ENCODE measurements at places on chromosomes 3 and 15.
A peak's percentile ranks its signal among the peaks of the same experiment; 100 is the strongest.

DNA sequence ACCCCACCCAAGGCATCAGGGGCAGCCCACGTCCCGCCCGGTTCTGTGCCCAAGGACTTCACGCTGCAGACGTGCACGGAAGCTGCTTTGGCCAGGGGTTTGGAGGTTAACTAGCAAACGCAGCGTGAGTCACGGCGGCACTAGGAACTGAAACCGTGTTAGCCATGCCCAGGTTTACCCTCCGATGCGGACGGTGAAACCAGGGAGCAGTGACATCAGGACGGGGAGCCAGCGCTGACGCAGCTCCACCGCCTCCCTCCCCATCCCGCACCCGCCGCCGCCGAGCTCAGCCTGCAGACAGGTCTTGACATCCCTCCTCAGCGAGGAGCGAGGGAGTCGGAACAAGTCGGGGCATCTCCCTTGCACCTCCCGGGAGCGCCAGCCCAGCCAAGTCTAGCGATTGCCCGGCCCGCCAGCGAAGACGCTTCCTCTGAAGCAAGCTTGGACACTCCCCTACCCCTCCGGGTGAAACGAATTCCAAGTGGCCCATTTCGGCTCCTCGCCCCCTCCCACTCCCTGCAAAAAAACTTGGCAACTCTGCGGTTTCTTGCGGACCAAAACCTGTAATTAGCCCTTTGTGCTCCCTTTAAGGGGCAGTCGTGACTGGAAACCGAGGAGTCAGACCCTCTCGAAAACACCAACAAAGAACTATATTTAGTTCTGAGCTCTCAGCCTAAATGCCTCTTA, 1.4 kb upstream of the RAP2B start:
- H3K27me3 ChIP-seq: no peaks in the 10 kb centered on the region
- H3K4me3 ChIP-seq: peak overlapping the region; percentile 97
- H3K4me1 ChIP-seq: peaks cover 49% of the 10 kb centered on the region
- peak; percentile 70 for DNase-seq
- H3K27ac ChIP-seq: peak overlapping the region; percentile 94

- no peak overlapping the region for H3K27ac ChIP-seq
- no peak overlapping the region for H3K4me3 ChIP-seq
- H3K4me1 ChIP-seq: no peaks in the 10 kb centered on the region
- DNase-seq: no peak
- no peaks in the 10 kb centered on the region for H3K27me3 ChIP-seq
These were observed 107.2 kb downstream of the SNRPN start for GRCh38 chr15:25061808-25062550.

- H3K27me3 ChIP-seq: no peaks in the 10 kb centered on the region
- no peak overlapping the region for H3K4me3 ChIP-seq
- H3K27ac ChIP-seq: no peak overlapping the region
- DNase-seq: no peak
- H3K36me3 ChIP-seq: peaks cover 45% of the 10 kb centered on the region
These were observed 54.5 kb upstream of the ACKR4 start for GRCh38 chr3:132542577-132542976.

DNA sequence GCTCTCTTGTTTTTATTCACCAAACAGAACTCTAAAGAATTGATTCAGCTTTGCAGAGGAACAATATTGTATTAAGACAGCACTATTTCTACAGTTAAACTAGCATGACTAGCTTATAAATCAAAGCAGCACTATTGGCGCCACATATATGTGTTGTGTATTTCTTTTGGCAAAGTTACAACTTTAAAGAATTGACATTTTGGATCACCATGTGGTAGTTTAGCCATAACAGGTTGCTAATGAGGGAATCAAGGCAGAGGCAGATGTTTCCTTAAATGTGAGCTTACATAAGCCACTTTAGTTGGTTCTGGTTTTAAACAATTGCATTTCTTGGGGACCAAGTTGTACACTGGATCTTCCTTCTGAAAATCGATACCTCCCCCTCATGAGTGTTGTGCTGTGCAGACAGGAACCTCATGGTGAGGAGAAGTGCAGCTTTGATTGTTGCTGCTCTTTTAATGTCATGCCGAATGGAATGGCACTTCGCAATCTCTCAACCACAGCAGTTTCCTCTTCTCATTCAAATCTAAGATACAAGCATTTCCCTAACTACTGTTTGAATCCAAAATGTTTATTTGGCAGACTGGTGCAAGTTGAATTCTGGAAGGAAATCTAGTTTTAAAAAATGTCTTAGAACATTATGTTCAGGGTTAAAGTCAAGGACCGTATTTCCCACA, 151.2 kb downstream of the MYRIP start:
- H3K4me1 ChIP-seq: peaks cover 48% of the 10 kb centered on the region
- H3K27ac ChIP-seq: peak overlapping the region; percentile 83
- no peak overlapping the region for H3K4me3 ChIP-seq

- no peaks in the 10 kb centered on the region for H3K36me3 ChIP-seq
- H3K27me3 ChIP-seq: no peaks in the 10 kb centered on the region
- peaks cover 46% of the 10 kb centered on the region for H3K4me1 ChIP-seq
- H3K27ac ChIP-seq: peak overlapping the region; percentile 93
- DNase-seq: peak; percentile 49
- peak overlapping the region; percentile 92 for H3K4me3 ChIP-seq
These were observed 483 bp downstream of the VPS13C start for GRCh38 chr15:62059816-62060112.

- DNase-seq: no peak
- no peak overlapping the region for H3K4me3 ChIP-seq
- no peaks in the 10 kb centered on the region for H3K4me1 ChIP-seq
- H3K27ac ChIP-seq: no peak overlapping the region
- H3K27me3 ChIP-seq: peaks cover 5% of the 10 kb centered on the region
These were observed 229.2 kb downstream of the ZNF621 start for GRCh38 chr3:40753951-40754350.

- H3K27ac ChIP-seq: no peak overlapping the region
- no peak for DNase-seq
- peaks cover 6% of the 10 kb centered on the region for H3K4me1 ChIP-seq
- H3K27me3 ChIP-seq: no peaks in the 10 kb centered on the region
- no peak overlapping the region for H3K4me3 ChIP-seq
These were observed 23.9 kb upstream of the XIRP1 start for GRCh38 chr3:39216176-39216790.

GRCh38 chr3:86785386-86785785, 205.6 kb downstream of the VGLL3 start:
- H3K36me3 ChIP-seq: no peaks in the 10 kb centered on the region
- no peaks in the 10 kb centered on the region for H3K27me3 ChIP-seq
- no peak for DNase-seq
- H3K4me3 ChIP-seq: no peak overlapping the region
- no peak overlapping the region for H3K27ac ChIP-seq
- H3K4me1 ChIP-seq: no peaks in the 10 kb centered on the region

GRCh38 chr3:171262431-171262830, 197.8 kb downstream of the TNIK start:
- H3K27me3 ChIP-seq: no peaks in the 10 kb centered on the region
- no peaks in the 10 kb centered on the region for H3K36me3 ChIP-seq
- no peak overlapping the region for H3K27ac ChIP-seq
- no peak overlapping the region for H3K4me3 ChIP-seq

- H3K36me3 ChIP-seq: no peaks in the 10 kb centered on the region
- DNase-seq: no peak
- H3K4me1 ChIP-seq: peaks cover 25% of the 10 kb centered on the region
- H3K4me3 ChIP-seq: peak overlapping the region; percentile 77
- no peak overlapping the region for H3K27ac ChIP-seq
These were observed 1.0 kb downstream of the C3orf80 start for GRCh38 chr3:160226026-160226907.

GRCh38 chr3:48067271-48067670, 51.1 kb upstream of the MAP4 start:
- H3K27me3 ChIP-seq: no peaks in the 10 kb centered on the region
- H3K4me3 ChIP-seq: no peak overlapping the region
- no peak for DNase-seq
- peaks cover 10% of the 10 kb centered on the region for H3K36me3 ChIP-seq
- H3K4me1 ChIP-seq: peaks cover 95% of the 10 kb centered on the region

- H3K4me1 ChIP-seq: peaks cover 44% of the 10 kb centered on the region
- peak overlapping the region; percentile 96 for H3K27ac ChIP-seq
- peak; percentile 48 for DNase-seq
- no peaks in the 10 kb centered on the region for H3K36me3 ChIP-seq
- no peaks in the 10 kb centered on the region for H3K27me3 ChIP-seq
- H3K4me3 ChIP-seq: peak overlapping the region; percentile 97
These were observed 762 bp downstream of the NCK1 start for GRCh38 chr3:136862617-136863322.

- no peak overlapping the region for H3K27ac ChIP-seq
- DNase-seq: no peak
- no peaks in the 10 kb centered on the region for H3K36me3 ChIP-seq
- no peaks in the 10 kb centered on the region for H3K4me1 ChIP-seq
These were observed 329.9 kb upstream of the WNT5A start for GRCh38 chr3:55816794-55817576.

DNA sequence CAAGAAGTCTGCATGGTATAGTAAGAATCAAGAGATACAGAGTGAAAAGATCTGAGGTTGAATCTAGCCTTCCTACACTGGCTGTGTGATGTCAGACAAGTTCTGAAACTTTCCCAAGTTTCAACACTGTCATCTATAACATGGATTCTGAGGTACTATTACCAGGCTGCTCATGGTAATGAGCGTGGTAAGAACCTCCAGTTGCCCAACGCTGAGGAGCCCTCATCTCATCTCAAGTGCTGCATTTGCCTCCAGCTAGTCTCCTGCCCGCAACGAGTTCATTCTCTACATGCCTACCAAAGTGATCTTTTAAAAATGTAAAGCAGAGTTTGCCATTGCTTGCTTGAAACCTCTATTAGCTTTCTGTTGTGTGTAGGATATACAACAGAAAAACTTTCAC, 168.1 kb downstream of the NEK11 start:
- H3K4me3 ChIP-seq: no peak overlapping the region
- H3K27me3 ChIP-seq: no peaks in the 10 kb centered on the region
- H3K4me1 ChIP-seq: no peaks in the 10 kb centered on the region
- H3K27ac ChIP-seq: no peak overlapping the region
- no peak for DNase-seq

DNA sequence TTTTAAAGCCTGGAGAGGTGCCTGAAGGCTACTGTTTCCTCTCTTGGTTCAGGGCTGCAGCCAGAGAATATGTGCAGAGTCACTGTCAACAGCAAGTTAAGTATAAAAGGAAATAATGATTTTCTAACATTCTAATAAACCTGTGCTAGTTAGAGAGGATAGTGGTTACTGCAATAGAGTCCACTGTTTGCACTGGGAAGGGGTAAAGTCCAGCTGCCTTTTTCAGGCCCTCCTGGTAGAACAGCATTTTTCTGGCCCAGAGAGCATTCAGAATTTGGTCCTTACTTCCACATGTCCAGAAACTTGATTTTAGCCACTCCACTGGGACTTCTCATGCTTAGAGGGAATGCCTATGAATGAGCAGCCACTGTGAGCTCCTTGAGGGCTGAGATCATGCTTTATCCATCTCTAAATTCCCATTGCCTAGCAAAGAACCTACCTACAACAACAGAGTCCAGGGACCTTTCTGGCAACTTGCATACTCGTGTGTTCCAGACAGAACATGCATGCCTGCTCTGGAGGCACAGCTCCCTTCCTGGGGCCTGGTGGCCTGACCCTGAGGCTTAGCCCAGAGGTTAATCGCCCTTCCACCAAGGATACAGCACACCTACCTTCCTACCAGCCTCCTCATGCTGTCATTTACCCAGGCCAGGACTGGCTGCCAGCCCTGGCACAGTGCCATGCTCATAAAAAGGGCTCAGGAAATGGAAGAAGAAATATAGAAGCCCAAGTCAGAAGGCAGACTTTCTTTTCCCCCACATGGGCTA, 50.3 kb upstream of the ATP13A3 start:
- H3K27me3 ChIP-seq: no peaks in the 10 kb centered on the region
- peaks cover 13% of the 10 kb centered on the region for H3K4me1 ChIP-seq
- no peaks in the 10 kb centered on the region for H3K36me3 ChIP-seq
- no peak overlapping the region for H3K4me3 ChIP-seq
- peak; percentile 33 for DNase-seq

- H3K4me1 ChIP-seq: no peaks in the 10 kb centered on the region
- no peaks in the 10 kb centered on the region for H3K27me3 ChIP-seq
- DNase-seq: peak; percentile 54
These were observed 53.9 kb downstream of the C3orf38 start for GRCh38 chr3:88203642-88204055.

- H3K4me3 ChIP-seq: no peak overlapping the region
- no peak for DNase-seq
- no peak overlapping the region for H3K27ac ChIP-seq
These were observed 153.7 kb upstream of the MEF2A start for GRCh38 chr15:99412082-99412481.

- H3K36me3 ChIP-seq: peaks cover 46% of the 10 kb centered on the region
- H3K27ac ChIP-seq: peak overlapping the region; percentile 42
- H3K4me1 ChIP-seq: peaks cover 73% of the 10 kb centered on the region
- no peak for DNase-seq
- H3K4me3 ChIP-seq: no peak overlapping the region
These were observed 74.4 kb downstream of the DHX30 start for GRCh38 chr3:47877290-47877689.

DNA sequence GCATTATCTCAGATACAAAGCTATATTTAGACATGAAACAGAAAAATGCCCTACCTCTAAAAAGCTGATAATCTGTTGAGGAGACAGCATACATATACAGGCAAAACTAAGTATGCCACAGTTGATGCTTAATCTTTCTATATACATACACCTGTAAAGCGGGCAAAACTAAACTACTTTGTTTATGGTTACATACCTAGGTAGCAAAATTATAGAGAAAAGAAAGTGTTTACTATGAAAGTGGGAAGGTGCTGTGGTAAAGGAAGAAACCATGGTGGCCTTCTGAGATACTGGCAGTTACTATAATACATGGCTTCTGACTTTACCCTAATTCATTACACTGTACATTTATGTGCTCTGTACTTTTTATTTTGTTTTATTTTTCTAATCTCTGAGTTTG, 36.0 kb upstream of the NR1I2 start:
- peaks cover 2% of the 10 kb centered on the region for H3K36me3 ChIP-seq
- H3K27me3 ChIP-seq: no peaks in the 10 kb centered on the region
- no peaks in the 10 kb centered on the region for H3K4me1 ChIP-seq
- no peak overlapping the region for H3K4me3 ChIP-seq

DNA sequence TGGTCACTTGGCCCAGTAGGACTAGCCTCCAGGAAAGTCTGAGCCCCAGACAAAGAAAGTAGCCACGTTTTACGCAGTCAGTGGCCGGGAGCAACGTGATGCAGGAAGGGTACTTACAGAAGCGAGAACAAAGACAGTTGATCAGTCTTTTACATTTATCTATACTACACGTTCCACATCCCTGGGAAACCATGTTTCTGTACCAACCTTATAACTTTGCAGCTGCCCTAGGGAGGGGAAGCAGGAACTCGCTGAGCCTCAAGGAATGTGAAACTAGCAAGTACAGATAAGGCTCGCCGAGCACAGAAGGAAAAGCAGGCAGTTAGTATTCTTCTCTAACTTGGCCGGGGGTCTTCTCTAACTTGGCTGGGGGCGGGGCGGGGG, 3.4 kb upstream of the KNL1 start:
- H3K4me1 ChIP-seq: peaks cover 14% of the 10 kb centered on the region
- DNase-seq: no peak
- H3K27ac ChIP-seq: no peak overlapping the region
- no peaks in the 10 kb centered on the region for H3K27me3 ChIP-seq
- no peaks in the 10 kb centered on the region for H3K36me3 ChIP-seq

Data from left ventricle myocardium inferior (tissue), 1 donor.